Osteocyte (in vitro differentiated cells): ENCODE measurements at places on chromosomes 11 and 22. TPM values are rescaled to one million over a fixed set of nuclear protein-coding genes. Genes with fewer than 3 reads are reported as not detected.

Gene OTOG
- total RNA-seq = not detected in 2 replicates

Gene DTX4
- 1.2 and 2.7 TPM in 2 replicates for total RNA-seq

DNA sequence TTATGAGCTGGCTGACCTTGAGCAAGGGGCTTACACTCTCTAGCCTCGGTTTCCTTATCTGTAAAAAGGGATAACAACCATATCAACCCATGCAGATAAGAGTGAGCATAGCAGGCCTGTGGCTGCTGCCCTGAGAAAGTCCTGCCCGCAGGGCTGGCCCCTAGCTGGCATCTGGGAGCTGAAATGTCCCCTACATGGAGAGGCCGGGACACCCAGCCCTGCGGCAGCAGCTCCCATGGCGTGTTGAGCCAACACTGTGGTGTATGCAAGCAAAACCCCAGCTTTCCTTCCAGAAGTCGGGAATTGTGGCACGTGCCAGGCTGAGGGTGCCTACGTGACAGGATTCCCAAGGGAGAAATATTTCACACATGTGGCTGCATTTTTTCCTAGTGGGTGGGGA is 358.9 kb downstream of the CTTN start:
- no peak for DNase-seq

- DNase-seq = no peak
Measured at GRCh38 chr11:21987261-21987660, 205.6 kb upstream of the ANO5 start.

GRCh38 chr11:11243590-11244469 is 109.2 kb downstream of the CSNK2A3 start:
- DNase-seq = no peak

- no peak for DNase-seq
Measured at GRCh38 chr11:27329867-27330632, 33.0 kb downstream of the CCDC34 start.

DNA sequence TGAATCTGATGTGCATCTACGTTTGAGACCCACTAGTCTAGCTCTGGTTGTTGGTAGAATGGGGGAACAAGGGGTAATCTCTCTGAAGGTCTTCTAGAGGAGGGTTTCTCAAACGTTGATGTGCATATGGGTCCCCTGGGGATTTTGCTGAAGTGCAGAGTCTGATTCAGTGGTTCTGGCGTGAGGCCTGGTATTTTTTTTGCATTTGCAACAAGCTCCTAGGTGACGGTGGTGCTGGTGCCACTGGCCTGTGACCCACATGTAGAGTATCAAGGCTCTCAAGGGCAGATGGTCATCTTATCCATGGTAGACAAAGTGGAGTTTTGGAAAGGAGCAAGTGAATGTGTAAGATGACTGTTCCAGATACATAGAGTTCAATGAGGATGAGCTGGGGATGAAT is 97.1 kb downstream of the CEP164 start:
- no peak for DNase-seq

DNA sequence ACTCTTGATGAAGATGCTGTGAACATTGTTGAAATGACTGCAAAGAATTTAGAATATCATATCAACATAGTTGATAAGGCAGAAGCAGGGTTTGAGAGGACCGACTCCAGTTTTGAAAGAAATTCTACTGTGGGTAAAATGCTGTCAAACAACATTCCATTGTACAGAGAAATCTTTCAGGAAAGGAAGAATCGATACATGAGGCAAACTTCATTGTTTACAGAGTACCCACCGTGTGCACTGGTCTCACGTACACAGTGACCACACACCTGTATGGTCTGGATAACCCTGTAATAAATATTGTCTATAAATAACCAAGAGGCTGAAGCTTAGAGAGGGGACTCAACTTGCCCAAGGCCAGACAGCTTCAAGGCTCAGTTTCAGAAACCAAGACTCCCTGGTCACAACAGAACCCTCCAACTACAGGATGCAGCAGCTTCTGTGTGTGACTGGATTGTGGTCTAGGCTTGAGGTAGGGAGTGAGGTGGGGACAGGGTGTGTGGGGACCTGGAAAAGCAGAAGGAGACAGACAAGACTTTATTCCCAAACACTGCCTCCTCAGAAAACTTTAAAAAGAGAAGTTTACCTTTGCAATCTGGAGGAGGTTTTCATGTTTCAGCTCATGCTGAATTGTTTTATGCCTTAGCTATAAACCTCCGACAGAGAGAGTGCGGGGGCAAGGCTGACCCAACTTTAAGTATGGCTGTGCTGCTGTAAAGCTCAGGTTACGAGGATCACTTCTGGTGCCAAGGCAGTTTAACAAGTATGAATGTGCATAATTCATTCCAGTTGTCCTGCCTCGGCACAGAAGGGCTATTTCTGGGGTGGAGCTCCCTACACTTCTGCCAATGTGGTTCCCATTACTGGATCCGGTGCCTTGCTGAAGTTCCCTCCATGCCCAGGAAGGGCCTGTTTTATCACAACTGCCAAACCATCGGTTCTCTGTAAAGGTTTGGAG is 372.6 kb upstream of the NARS2 start:
- no peak for DNase-seq

- DNase-seq = no peak
Measured at GRCh38 chr11:11533057-11533456, 88.7 kb downstream of the GALNT18 start.

DNA sequence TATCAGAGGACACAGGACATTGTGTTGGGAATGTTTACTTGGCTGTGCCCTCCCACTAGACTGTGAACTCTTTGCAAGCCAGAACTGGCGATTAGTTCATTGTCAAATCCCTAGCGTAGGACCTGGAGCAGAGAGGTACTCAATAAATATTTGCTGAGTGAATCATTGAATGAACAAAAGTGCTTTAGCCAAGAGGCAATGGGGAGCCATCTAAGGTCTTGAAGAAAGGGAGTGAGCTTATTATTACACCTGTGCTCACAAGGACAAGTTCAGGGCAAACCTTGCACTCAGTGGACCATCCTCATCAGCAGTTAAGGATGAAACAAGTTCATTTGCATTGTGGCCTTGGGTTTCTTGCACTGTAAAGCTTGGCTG is 1.1 kb upstream of the RASSF10 start:
- DNase-seq = no peak

DNA sequence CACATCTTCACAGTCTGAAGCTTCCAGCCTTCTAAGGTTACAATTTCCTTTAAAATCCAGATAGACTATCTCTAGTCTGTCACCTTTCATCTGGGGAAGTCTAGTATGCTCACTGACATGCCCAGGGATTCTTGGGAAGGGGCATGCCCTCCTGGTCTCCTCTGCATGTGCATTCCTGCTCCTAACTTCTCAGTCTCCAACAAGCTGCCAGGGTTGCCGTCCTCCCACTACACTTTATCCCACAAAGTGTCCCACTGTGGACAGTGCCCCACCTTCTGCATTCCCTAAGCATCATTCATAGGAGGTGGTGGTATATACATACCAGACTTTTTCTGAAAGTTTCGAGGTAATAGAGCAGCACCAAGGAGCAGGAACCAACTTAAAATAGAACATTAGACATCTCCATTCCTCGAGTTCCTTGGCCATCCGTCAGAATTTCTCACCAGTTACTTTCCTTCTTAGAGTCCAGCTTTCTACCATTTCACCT is 28.7 kb downstream of the EIF3F start:
- DNase-seq = peak; percentile 46

- DNase-seq = no peak
Measured at GRCh38 chr11:25423436-25424199, 908.3 kb upstream of the ANO3 start.

- DNase-seq = no peak
Measured at GRCh38 chr11:24592360-24592759, 95.5 kb downstream of the LUZP2 start.

DNA sequence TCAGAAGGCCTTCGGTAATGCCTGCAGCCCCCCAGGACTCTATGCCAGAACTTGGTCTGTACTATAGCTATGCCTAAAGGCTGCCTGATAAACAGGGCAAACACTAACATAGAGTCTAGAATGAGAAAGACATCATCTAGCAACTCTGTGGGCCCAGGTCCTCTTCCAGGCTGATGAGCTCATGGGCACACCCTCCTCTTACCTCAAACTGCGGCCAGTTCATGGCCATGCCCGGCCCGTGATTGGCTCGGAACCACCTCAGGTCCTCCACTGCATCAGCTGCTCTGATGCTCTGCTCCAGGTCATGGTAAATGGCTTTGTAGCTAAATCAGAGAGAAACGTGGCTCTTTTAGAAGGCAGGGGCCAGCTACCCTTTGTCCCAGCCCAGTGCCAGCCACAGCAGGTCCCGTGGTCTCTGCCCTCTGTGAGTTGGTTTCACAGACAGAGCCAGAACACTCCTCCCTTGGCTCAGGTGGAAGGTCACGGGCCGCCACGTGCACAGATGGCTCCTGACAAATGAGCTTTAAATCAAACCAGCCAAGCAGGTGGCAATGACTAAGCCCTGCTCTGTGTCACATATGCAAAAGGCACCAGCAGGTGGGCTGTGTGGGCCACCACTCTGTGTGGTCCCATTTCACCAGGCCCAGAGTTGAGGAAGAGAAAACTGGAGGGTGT is 25.0 kb upstream of the ARFGAP3 start:
- DNase-seq = no peak

DNA sequence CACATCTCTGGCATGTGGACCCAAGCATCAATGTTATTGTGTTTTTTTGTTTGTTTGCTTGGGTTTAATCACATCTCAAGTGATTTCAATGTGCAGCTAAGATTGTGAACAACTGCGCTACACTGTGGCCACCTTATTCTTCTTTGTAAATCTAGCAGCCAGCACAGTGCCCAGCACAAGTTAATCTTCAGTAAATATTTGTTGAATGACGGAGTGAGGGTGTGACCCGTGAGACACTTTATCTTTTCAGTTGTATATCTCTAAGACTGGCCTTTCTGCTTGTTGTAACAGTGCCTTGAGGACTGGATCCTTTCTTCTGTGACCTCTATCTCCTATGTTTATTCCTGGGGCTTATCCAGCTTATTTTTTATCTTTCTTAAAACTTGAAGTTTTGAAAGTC is 21.4 kb upstream of the AMOTL1 start:
- DNase-seq = no peak

Gene HOATZ
- not detected in 2 replicates for total RNA-seq
